ENCODE measurements at places on chromosomes 6 and 20.

DNA sequence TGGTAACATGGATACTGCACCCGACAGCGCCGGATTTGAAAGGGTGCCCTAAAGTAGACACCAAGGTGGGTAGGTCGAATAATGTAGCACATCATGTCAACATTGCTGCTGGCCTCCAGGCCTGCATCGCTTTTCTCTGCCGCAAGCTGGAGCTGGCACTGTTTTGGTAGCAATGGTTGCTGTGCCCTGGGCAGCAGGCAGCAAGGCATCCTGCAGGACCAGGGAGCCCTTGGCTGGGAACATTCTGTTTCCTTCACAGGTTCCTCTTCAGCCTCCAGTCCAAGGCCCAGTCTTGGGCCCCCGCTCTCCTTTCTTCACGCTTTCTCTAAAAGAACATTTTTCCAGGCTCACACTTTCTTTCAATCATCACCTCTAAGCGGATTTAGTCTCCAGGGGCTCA lies 365.8 kb upstream of the JARID2 start:
- no peak for DNase-seq

DNA sequence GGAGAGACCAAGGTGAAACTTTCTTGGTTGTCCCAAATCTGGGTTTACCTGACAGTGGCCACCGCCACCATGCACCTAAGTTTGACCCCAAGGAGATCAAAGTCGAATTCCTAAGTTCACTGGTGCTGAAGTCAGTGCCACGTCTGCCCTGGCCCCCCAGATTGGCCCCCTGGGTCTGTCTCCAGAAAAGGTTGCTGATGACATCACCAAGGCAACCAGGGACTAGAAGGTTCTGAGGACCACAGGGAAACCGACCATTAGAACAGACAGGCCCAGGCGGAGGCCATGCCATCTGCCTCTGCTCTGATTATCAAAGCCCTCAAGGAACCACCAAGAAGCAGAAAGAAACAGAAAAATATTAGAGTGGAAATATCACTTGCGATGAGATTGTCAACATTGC lies 91.2 kb downstream of the DLL1 start:
- no peak for DNase-seq

- DNase-seq, result no peak
These were observed 39.5 kb downstream of the AHI1 start for GRCh38 chr6:135458051-135458450.

DNA sequence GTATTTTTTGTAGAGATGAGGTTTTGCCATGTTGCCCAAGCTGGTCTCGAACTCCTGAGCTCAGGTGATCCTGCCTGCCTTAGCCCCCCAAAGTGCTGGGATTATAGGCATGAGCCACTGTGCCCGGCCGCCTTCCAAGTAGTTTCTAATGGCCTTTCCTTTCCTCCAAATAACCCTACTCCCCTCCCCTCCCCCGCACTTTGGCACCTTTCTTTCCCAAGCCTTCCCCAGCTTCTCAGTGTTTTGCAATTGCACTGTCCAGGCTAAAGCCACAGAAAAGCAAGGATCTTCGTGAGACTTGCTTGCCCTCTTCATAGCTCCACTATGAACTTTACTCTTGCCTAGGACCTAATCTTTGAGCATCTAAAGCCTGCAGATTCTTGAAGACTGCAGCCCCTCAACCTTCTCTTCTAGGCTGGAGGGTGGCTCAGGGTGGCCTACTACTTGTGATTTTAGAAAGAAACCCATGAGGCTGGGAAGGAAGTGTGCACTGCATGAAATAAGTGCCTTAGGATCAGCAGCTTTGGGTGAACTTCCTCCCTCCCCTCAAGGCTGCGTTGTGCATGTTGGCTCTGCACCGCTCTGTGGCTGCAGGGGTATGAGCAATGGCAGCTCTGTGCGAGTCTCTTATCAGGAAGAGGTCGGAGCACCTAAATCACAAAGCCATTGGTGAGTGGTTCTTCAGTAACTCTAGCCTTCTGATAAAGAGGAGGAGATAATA lies 152.4 kb upstream of the SNX9 start:
- no peak for DNase-seq

DNA sequence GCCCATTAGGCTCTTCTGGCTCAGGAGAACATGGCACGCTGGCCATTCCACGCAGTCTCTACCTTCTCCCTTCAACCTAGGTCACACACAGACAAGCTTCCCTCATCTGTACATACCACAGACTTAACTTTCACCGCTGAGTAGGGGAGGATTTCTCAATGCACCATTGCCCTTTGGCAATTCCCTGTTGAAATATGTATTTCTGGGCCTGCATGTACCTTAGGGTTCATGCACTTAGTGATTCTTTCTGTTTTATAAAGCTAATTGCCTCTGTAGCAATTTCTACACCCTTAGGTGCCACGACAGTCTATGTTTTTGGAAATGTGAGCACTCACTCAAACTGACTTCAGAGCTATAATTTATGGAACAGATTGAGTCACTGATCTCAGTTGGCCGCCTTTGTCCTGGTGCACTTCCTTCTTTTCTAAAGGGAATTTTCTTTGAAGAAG lies 253.8 kb upstream of the PRDM1 start:
- no peak for DNase-seq

DNA sequence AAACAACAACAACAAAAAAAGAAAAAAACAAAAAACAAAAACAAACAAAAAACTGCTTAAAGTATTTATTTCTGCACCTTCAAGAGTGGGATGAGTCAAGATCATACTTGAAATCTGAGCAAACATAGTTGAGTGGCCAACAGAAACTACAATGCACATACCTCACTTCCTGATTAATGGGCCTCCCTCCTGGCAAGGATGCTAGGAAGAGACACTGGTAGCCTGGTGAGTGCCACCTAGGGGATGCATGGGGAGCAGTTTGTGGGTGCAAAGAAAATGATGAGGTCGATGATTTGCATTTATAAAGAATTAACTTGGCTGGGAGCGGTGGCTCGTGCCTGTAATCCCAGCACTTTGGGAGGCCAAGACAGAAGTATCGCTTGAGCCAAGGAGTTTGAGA lies 808.1 kb downstream of the MAFB start:
- no peak for DNase-seq

GRCh38 chr6:26250698-26251044 lies 114.3 kb upstream of the BTN3A2 start:
- DNase-seq, result no peak

DNA sequence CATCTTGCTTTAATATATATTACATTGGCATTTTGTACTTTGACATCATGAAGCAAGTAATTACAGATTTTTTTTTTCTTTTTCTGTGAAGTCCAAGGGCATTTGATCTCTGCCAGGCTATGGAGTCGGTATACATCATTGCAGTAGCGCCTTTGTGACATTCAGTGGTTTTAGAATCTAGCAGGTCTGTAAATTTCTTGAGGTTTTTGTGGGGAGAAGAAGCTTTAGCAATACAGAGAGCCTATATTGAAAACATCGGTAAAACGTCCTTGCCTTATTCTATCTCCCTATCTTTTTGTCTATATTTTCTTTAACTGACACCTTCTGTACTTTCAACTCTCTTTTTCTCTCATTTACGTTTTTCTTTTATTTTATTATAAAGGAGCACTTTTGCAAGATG lies 47.2 kb downstream of the DUSP22 start:
- no peak for DNase-seq

- DNase-seq, result no peak
These were observed 1.3 kb upstream of the ANGPT4 start for GRCh38 chr20:917416-917815.

- peak; percentile 76 for DNase-seq
These were observed 32.5 kb upstream of the PIM1 start for GRCh38 chr6:37137201-37138090.

All from SK-N-MC (cell line).